ENCODE measurements at places on chromosomes 1 and 21.

DNA sequence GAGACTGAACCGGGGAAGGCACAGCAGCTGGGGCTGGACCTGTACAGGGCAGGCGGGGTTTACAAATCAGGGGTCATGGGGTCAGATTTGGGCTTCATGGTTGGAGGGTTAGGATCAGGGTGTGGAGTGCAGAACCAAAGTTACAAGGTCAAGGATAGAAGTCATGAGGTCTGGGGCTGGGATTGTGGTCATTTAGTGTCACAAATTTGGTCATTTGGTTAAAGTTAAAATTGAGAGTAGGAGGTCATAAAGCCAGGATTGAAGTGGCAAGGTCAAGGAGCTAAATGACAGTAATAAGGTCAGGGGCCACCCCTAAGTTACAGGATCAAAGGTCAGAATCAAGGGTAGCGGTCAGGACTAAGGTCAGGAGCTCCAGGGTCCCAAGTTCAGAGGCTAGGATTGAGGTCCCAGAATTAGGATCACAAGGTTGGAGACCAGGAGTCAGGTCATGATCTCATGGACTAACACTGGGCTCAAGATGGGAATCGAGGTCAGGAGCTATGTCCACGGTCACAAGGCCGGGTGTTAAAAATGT lies 20.4 kb downstream of the SERINC2 start:
- DNase-seq, result no peak

DNA sequence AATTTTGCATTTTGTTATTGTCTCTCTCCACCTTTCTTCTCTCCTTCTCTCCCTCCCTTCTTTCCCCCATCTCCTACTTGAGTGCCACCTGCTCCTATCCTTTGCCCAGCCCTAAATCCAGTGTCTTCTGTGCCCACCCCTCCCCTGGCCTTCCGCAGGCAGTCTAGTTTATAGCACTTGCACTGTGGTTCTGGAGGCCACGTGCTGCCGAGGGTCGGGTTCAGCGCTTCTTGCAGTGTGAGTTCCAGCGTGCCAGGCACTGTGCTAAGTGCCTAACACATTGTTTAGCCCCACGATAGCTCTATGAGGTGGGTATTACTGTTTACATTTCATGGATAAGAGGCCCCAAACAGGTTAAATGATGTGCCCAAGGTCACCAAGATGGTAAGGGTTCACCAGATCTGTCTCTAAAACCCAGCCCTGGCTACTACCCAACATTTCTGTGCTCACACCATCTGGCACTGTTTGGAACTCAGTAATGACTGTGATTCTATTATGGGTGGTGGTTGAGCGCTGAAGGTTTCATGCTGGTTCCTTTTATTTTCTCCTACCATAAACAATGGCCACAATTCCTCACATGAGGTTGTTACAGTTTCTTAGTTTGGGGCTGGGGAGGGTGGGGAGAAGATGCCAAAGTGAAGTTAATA lies 14.1 kb upstream of the ATP1A4 start:
- no peak for DNase-seq

GRCh38 chr1:53567450-53567849 lies 108.3 kb downstream of the DMRTB1 start:
- no peak for DNase-seq

DNA sequence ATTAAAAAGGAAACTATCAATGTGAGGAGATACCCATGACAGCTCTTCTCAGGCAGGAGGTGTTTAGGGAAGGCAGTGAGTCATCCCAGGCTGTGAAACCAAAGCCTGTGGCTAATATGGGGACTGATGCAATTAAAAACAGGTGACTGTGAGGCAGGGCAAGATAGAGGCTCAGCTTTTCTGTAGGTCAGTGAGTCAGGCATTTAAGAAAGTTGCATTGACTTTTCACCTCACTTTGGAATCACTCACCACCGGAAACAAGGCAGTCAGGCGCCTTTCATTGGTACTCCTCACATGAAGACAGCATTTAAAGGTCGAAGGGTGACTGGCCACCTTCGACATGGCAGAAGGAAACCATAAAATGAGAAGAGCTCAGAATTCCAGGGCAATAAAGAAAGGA lies 54.5 kb downstream of the PAPPA2 start:
- DNase-seq, result no peak

- no peak for DNase-seq
Measured at GRCh38 chr1:234164098-234164709, 209.1 kb upstream of the COA6 start.

DNA sequence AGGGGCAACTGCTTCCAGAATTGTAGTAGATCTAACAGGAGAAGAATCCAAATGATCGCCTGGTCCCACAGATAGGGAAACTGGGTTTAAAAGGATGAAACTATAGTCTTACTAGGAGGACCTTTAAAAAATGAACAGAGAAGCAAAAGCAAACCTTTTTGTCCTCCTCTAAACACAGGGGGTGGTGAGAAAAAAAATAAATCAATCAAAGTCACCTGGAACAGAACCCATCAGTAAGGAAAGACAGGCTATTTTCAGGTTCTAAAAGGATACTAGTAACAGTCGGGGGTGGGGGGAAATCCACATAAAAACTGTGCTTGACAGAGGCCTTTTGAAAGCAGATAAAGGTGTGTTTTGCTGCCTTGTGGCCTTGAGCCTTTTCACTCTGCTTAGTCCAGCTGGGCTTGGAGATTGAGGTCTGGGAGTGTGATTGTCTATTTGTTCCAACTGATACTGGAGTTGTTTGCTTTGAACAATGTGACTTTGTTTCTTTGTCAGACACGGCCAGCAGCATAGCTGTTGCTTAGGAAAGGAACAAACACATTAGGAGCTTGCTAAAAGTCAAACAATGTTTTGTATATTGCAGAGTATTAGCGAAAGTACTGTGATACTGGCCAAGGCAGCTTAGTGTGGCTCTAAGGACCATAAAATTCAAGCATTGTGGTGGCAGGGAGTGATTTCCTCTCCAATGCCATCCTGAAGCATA lies 141.1 kb upstream of the IRF2BP2 start:
- no peak for DNase-seq

- DNase-seq, result no peak
Measured at GRCh38 chr1:25469177-25469576, 38.5 kb downstream of the MACO1 start.

DNA sequence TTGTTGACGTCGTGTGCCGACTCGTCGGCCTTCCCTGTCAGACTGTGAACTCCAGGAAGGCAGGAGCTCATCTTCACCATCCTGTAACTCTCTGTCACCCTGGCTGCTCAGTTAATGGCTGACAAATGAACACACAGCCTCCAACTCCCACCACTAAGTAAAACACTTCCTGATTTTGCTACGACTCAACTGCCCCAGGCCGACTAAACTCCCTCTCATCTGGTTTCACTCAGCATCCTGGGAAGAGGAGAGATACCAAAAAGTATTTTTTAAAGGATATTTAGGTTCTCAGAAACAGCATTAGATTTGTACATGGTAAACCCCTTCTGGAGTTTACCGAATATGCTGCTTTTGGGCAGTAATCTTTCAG lies 18.2 kb upstream of the LHX4 start:
- no peak for DNase-seq

- DNase-seq, result no peak
Measured at GRCh38 chr1:3352952-3353331, 101.5 kb upstream of the ARHGEF16 start.

- no peak for DNase-seq
Measured at GRCh38 chr1:57963581-57963980, 539.7 kb upstream of the DAB1 start.

GRCh38 chr21:34779860-34780259 lies 111.1 kb downstream of the CLIC6 start:
- no peak for DNase-seq

DNA sequence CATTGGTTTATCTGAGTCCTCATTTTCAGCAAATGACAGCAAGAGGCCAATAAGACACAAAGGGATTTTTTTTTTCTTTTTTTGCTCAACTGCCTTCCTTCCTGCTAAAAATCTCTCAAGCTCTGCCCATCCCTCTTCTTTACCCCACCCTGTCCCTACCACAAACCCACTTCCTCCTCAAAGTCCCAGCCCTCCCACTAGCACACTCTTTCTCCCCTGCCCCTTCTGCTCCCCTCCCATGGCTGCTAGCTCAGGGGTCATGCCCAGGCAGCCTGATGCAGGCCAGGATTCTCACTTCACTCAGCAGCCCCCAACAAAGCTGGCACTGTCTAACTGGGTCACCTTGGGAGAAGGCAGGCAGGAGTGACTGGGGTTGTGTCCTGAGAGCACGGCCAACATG lies 28.8 kb upstream of the PPP2R5A start:
- DNase-seq, result no peak

GRCh38 chr21:34535886-34536285 lies 23.9 kb upstream of the KCNE1 start:
- DNase-seq, result no peak

DNA sequence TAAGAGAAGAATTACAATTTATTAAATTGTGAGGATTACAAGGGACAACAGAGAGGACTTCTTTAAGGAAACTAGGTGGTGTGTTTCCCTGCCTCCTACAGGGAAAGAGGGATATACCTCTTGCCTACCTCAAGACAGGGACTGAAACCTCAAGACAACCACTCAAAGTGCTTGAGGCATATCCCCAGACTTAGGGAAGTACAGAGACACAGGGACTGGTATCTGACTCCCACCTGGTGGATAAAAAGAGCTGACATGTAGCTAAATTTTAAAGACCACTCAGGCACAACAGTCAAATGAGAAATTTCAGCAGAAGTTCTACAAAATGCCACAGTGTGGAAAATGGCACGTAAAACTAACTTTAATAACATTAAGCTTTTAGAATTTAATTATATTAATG lies 21.3 kb downstream of the DENND2C start:
- DNase-seq, result no peak

DNA sequence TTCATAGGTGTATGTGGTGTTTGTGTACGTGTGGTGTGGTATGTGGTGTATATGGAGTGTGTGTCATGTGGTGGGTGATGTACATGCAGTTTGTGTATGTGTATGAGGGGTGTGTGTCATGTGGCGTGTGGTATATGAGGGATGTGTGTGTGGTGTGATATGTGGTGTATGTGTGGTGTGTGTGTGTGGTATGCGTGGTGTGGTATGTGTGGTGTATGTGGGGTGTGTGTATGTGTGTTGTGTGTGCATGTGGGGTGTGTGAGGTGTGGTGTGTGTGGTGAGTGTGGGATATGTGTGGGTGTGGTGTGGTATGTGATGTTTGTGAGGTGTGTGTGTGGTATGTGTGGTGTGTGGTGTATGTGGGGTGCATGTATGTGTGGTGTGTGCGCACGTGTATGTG lies 272.4 kb downstream of the PCP4 start:
- DNase-seq, result no peak

GRCh38 chr1:228089519-228090380 lies 7.2 kb downstream of the ARF1 start:
- DNase-seq, result no peak

- no peak for DNase-seq
Measured at GRCh38 chr1:213883618-213884017, 104.2 kb upstream of the PROX1 start.

- peak; percentile 1 for DNase-seq
Measured at GRCh38 chr1:24901791-24902470, 28.1 kb downstream of the RUNX3 start.

- DNase-seq, result no peak
Measured at GRCh38 chr1:171653796-171654195, 1.3 kb upstream of the MYOC start.

- DNase-seq, result no peak
Measured at GRCh38 chr21:44027607-44028286, 15.6 kb downstream of the TRAPPC10 start.

GRCh38 chr1:15062479-15063099 lies 91.0 kb upstream of the TMEM51 start:
- no peak for DNase-seq

GRCh38 chr21:39715804-39716397 lies 29.1 kb upstream of the IGSF5 start:
- peak; percentile 2 for DNase-seq

- no peak for DNase-seq
Measured at GRCh38 chr1:90951009-90951408, 70.8 kb downstream of the ZNF644 start.

GRCh38 chr21:44708866-44709425 lies 2.4 kb downstream of the TSPEAR start:
- DNase-seq, result no peak

- no peak for DNase-seq
Measured at GRCh38 chr1:36088265-36088576, 471 bp upstream of the ADPRS start.

DNA sequence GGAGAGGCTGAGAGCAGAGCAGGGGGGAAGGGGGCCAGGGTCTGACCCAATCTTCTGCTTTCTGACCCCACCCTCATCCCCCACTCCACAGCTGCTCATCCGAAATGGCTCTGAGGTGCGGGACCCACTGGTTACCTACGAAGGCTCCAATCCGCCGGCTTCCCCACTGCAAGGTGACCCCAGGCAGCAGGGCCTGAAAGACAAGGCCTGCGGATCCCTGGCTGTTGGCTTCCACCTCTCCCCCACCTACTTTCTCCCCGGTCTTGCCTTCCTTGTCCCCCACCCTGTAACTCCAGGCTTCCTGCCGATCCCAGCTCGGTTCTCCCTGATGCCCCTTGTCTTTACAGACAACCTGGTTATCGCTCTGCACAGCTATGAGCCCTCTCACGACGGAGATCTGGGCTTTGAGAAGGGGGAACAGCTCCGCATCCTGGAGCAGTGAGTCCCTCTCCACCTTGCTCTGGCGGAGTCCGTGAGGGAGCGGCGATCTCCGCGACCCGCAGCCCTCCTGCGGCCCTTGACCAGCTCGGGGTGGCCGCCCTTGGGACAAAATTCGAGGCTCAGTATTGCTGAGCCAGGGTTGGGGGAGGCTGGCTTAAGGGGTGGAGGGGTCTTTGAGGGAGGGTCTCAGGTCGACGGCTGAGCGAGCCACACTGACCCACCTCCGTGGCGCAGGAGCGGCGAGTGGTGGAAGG lies 17.1 kb upstream of the HDAC1 start:
- no peak for DNase-seq

DNA sequence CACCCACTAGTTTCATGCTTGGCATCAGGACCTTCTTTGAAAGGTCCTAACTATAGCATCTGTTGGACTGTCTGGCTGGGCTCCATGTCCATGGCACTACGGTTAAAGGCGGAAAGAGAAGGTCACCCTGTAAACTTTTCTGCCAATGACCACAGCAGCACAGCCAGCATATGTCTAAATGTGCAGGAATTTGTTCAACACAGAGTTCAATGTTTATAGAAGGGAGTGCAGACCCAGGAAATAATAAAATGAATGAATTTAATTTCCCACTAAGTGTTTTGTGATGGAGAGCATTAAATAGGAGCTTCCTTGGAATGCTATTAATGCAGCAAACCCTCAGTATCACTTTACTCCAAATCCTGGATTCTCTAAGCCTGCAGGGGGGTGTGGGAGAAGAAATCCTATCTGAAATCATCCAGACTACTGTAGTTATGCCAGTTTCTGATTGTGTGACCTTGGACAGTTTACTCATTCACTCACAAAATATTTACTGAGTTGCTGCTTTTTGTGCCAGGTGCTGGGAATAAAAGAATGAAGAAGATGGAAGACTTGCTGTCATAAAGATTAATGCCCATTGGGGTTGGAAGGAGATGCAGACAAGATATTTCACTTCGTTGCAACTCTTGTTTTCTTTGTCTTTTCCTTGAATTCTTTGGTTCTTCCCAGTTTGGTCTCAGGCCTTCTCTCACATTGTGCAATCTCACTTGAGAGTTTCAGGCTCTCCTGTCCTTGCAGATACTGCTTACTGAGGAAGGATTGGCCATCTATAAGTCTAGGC lies 195.0 kb downstream of the ROR1 start:
- no peak for DNase-seq

- DNase-seq, result no peak
Measured at GRCh38 chr1:206117151-206117948, at the start of gene AVPR1B. Gene AVPR1B, minus strand, starts transcription at chr1:206117388. Its CDS starts 498 bp downstream, at chr1:206116890.
